ENCODE measurements at places on chromosomes 5 and 9. TPM values are rescaled to one million over a fixed set of nuclear protein-coding genes. Genes with fewer than 3 reads are reported as not detected.

Gene MUSK
- 1.5 TPM for total RNA-seq

Gene NTNG2
- 1.9 TPM for total RNA-seq

DNA sequence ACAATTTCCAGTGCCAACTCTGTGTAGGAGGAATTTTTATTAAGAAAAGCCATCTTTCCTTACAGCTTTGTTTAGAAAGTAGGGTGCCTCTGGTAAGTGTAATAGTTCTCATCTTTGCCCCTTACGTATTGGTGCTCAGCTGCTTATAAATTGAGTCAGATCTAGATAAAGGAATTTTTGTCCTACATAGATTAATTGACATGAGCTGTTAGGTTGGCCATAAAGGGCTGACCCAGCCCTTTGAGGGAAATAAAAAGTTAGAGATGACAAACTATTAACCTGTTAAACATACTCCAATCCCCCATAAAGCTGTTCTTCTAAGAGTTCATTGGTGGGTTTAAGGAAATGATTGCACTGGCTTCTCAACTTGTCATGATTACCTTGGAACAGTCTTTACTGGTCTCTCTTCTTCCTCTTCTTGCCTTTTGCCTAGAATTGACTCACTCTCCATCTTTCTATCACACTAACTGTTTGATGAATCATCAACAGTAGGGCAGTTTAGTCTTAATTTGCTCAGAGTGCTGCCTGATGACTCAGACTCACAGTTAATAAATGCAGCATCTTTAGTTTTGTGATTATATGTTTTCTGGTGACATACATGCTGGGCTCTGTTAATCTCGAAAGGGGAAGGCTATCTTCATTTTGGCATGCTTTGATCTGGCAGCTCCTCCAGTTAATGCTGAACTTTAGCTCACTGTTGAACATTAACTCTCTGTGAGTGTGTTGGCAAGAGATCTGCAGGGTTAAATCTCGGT lies 51.7 kb downstream of the ARHGAP26 start:
- no peak overlapping the region for H3K27ac ChIP-seq
- no peaks in the 10 kb centered on the region for H3K27me3 ChIP-seq
- H3K36me3 ChIP-seq, result no peaks in the 10 kb centered on the region
- H3K4me1 ChIP-seq, result peaks cover 96% of the 10 kb centered on the region

Gene PFN3
- total RNA-seq, result not detected

DNA sequence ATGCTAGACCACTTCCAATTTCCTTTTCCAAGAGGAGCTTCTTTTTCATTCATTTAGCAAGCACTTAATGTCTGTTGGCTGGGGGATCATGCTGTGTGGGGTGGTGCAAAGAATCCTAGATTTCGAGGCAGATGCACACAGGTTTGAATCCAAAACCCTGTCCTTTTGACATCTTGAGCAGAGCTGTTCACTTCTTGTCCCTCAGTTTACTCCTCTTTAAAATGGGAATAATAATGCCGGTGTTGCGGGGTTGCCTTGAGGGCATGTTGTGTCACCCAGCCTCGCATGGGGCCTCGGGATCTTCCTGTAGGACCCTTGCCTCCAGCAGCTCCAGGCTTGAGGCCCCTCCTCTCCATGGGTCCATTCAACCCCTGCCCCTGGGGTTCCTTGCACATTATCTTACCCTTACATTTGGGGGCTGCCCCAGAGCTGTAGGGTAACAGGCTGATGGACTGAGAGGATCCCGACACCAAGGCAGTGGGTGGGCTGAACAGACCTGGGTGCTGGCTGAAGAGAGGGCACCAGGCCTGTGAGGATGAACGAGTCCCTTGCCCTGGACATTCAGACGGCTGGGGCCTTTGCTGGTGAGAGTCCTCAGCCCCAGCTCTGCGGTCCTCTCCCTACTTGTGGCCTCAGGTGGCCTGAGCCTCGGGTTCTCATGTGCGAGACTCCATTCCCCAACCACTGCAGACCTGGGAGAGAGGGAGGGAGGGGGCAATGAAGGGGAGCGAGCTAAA lies 145.8 kb downstream of the BARX1 start:
- peaks cover 57% of the 10 kb centered on the region for H3K27me3 ChIP-seq
- no peak for DNase-seq
- no peaks in the 10 kb centered on the region for H3K36me3 ChIP-seq

GRCh38 chr9:104986096-104986495 lies 58.1 kb upstream of the ABCA1 start:
- DNase-seq, result no peak
- H3K36me3 ChIP-seq, result no peaks in the 10 kb centered on the region
- no peak overlapping the region for H3K27ac ChIP-seq

- DNase-seq, result no peak
- no peak overlapping the region for H3K27ac ChIP-seq
- H3K27me3 ChIP-seq, result no peaks in the 10 kb centered on the region
- no peak overlapping the region for H3K4me3 ChIP-seq
- H3K36me3 ChIP-seq, result peaks cover 6% of the 10 kb centered on the region
These were observed 2.0 kb downstream of the TMEM8B start for GRCh38 chr9:35831040-35831439.

Data from left ventricle myocardium inferior (tissue), 1 donor.